CD4-positive, alpha-beta T cell treated with Interleukin-6 at 100 ng/mL for 8 hours (primary cell): ENCODE measurements at places on chromosomes 5 and 9.

DNA sequence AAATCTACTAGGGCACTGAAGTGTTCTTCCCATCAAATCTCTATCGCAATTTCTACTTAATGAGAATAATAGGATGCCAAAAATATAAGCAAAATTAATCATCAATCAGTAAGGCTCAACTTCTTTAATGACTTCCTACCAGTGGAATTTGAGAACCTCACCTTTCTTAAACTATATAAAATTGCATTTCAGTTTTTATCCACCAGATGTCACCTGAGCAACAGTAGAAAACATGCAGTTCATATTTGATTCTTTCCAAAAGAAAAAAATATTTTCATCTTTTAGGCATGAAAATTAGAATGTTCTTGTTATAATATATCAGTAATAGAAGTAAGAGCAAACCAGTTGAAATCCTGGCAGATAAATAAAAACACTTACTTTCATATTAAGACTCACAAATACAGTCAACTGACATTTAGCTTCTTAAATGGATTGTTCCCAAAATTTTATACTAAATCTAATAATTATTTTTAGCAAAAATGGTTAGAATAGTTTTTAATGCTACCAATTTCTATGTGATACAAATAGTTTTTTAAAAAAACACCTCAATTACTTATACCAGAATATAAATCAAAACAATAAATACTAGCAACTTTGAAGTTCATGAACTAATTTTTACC, 13.4 kb upstream of the CCDC112 start:
- peak; percentile 24 for DNase-seq

GRCh38 chr5:165003283-165003682, 1497.9 kb downstream of the MAT2B start:
- DNase-seq = no peak

DNA sequence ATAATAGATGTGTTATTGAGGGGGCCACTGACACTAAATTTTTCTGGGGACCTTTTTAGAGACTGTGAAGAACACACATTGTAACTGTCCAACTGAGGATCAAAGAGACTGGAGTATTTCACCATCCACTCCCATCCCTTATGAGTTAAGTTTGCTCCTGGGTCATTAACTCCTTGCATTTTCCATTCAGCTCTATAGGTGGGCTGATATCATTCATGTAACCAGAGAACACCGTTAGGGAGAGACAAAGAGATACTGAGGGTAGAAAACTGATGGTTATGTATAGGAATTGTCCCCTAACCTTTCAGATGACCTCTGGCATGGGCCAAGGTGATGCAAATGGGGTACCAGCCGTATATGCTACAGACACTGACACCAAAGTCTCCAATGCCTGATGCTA, 142.4 kb upstream of the TLR4 start:
- DNase-seq = no peak

DNA sequence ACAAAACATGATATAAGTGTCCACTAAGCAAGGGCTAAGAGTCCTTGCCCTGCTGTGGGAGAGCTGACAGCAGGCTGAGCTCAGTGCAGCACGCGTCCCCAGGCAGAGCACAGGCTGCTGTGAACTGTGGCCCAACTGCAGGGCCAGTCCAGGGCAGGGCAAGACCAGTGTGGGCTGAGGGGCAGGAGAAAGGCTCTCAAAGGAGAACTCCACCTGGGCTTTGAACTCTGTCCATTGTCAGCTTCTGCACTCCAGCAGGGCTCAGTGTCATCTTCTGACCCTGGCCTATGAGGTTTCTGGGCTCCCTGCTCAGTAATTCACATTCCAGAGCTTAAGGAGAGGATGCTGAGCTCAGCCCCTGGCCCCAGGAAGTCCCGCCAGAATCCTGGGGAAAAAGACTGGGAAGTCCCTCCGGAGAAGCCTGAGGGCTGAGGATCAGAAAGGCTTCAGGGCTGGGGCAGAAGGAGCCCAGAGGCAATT, 37.4 kb downstream of the LHFPL2 start:
- DNase-seq = no peak

DNA sequence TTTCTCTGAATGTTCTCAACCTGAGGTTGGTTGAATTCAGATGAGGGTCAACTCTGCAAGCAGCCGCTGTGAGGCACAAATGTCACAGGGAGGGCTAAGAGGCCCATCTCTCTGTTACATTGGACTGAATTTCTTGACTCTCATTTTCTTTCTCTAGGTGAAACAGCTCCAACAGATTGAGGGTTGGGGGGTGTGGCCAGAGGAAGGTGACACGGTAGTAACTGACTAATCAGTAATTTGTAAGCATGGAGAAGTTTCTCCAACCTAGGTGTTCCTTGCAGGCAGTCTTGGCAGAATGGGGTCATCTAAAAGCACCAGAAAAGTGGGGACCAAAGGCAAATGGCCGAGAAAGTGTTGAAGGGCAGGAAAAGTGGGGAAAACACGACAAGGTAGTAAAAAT, 16.8 kb downstream of the CCT5 start:
- no peak for DNase-seq

- no peak for DNase-seq
Measured at GRCh38 chr5:7209658-7210057, 186.3 kb upstream of the ADCY2 start.

DNA sequence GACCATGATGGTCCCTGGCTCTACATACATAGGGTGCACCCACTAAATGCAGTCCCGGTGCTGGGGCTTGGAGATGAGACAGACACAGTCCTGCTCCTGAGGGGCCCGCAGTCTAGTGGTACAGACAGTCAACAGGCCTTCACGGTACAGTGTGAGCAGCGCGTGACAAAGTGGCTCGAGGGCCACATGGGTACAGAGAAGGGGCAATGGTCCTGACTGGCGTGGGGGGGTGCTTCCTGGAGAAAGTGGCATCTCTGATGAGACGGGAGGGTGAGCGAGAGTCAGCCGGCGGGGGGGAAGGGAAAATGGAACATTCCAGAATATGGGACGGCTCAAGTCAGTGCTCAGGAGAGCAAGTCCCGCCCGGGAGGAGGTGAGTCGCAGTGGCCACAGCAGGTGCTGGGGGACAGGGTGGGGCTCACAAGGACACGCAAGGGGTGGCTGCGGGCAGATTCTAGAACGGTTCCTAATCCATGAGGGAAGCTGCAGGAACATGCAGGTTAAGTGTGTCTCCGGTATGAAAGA, 38.0 kb downstream of the WHRN start:
- DNase-seq = no peak

DNA sequence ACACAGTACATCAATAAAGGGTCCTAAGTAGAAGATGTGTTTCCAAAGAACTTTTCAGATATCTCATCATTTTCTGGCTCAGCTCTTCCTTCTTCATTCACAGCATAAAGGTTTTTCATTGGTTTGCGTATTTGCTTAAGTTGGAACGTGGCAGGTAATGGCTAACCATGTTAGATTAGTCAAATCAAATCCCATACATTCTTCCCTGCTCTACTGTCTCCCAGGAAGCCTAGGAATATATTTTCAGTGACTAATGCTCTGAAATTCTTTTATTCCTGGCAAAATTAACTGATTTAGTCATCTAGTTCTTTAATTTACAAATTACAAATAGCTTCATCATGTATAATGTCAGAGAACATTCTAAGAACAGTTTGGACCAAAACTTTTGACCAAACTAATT, 99.6 kb upstream of the TMEM161B start:
- no peak for DNase-seq

GRCh38 chr5:54820346-54821134, 164.9 kb downstream of the ESM1 start:
- DNase-seq = no peak

DNA sequence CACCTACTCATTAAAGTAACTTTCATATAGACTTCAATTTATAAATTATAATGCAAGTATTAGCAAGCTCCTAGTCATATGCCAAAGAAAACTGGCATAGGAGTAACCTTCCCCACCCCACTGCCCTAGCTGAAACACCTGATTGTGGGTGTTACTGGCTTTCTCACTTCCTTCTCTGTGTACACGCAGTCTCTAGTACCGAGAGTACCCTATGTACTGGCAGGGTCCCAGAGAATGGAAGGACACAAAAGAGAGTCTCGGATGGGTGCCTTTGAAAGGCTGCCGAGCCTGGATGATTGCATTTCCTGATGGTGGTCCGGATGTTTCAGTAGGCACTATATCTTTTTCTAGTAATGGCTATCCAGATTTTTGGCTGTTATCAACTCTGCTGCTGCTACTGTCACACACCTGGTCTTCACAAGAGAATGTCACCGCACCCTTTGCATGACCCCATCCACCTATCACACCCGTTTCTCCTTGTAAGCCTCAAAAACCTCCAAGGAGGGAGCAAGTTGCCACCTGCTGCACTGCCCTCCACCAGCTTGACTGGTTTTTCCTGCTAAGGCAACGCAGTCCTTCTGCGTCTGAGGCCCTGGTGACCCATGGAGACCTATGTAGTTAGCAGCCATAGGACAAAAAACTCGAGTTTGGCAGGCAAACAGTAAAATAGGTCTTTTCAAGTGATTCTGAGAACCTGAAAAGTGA, 53.8 kb upstream of the CLINT1 start:
- no peak for DNase-seq

DNA sequence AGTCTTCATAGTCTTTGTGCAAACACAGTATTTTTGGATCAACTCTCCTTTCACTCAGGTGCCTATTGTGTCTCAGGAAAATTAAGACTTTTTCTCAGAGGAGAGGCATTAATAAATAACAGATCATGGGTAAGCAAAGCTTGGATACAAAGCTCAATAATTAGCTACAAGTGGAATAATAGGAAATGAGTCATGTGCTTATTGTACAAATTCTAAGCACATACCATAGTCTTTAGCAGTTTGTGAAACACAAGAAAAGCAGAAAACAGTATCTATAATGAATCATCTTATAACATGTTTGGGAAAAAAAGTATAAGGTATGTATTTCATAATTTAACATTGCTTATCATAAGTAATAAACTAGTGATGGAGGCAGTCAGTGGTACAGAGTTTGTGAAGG, 477.0 kb downstream of the CDH10 start:
- no peak for DNase-seq

- no peak for DNase-seq
Measured at GRCh38 chr9:115957585-115957984, 196.0 kb upstream of the PAPPA start.

- DNase-seq = no peak
Measured at GRCh38 chr9:71025728-71026127, 95.7 kb downstream of the TRPM3 start.

DNA sequence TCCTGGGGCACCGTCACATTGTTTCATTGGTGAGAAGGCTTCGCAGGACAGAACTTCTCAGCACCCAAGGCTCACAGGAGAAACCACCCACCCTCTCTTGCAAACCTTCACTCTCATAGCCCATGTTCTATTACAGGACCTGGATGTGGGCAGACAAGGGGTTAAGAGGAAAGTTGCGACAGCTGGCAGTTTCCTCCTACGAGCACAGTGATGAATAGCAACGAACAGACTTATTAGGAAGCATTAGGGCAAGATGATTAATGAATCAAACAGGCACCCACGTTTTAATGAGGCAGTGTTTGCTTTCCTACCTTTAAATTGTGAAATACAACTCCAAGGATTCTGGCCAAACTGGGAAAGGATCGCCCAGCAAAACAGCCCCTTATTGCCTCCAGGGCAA, 339.3 kb downstream of the DRD1 start:
- no peak for DNase-seq

- DNase-seq = no peak
Measured at GRCh38 chr5:66697796-66698564, 101.8 kb downstream of the MAST4 start.

DNA sequence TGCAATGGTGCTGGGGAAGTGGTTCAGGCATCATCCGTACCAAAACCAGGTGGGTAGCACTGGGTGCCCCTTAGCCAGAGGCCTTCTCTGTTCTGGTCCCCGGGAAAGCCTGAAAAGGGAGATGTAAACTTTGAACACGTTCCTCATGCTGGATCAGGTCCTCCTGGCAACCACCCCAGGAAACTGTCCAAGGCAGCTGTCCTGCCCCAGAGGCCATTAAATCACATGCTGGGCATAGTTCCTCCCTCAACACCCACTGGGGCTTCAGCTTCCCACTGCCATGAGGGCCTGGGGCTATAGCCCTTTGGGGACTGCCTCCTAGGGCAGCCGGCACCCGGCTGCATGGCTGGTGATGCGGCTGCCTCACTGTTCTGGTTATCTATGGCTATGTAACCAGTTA, 228.9 kb upstream of the MVB12B start:
- no peak for DNase-seq

GRCh38 chr5:125480911-125481310, 734.5 kb upstream of the ZNF608 start:
- no peak for DNase-seq

- no peak for DNase-seq
Measured at GRCh38 chr9:79976257-79977073, 404.7 kb downstream of the TLE4 start.

DNA sequence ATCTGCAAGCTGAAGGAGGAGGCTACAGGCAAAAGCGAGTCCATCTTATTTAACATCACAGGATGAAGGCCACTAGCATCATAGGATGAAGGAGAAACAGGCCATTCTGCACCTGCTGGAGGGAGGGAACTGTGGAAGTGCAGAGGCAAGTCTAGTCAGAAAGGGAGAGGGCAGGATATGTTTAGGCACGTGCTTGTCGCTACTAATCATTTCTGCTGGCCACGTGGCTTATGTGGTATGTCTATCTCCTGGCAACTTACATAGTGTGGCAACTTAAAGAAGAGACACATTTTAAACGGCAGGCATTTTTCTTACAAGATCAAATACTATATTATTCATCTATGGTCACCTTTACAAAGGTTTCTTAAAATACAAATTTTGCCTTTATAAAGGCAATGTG, 74.0 kb downstream of the GNAQ start:
- DNase-seq = no peak

- no peak for DNase-seq
Measured at GRCh38 chr5:13878357-13878756, 66.1 kb downstream of the DNAH5 start.

- DNase-seq = peak; percentile 74
Measured at GRCh38 chr5:57298985-57299491, 125.2 kb downstream of the GPBP1 start.

- DNase-seq = no peak
Measured at GRCh38 chr5:83577036-83577636, 105.6 kb downstream of the VCAN start.

DNA sequence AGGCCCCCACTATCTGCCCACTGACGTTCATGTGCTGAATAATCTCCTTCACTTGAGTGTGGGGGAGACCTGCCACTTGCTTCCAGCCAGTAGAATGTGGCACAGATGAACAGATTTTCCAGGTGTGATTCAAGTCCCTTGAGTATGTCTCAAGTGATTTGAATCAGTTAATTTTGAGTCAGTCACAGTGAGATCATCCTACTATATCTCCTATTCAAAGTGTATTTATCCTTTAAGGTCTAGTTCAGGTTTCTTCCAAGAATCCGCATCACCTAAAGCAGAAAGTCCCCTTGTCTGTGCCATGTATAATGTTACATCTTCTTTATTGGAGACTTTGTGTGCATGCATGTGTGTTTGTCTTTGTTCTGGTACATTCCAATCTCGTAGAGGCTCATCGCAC, 208.3 kb upstream of the DAB2 start:
- no peak for DNase-seq
